ENCODE measurements at places on chromosomes 5 and 9.
A peak's percentile ranks its signal among the peaks of the same experiment; 100 is the strongest.

GRCh38 chr5:132467287-132467984, 23.1 kb downstream of the IRF1 start:
- no peak for DNase-seq

GRCh38 chr9:114483499-114483898, 21.8 kb downstream of the WHRN start:
- no peak for DNase-seq

GRCh38 chr9:89657295-89657694, 52.5 kb downstream of the GADD45G start:
- DNase-seq: no peak

DNA sequence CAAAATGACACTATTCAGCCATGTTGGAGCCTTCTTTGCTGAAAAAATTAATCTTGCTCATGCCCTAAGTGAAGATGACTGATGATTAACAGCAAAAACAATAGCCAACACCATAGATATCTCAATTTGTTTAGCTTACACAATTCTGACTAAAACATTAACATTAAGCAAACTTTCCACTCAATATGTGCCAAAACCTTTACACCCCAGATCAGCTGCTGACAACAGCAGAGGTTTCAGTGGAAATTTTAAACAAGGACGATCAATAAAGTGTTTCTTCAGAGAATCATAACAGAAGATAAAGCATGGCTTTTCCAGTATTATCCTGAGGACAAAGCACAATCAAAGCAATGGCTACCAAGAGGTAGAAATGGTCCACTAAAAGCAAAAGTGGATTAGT, 254.4 kb upstream of the GRAMD2B start:
- no peak for DNase-seq

- no peak for DNase-seq
Observed at GRCh38 chr9:25733336-25733982, 55.2 kb upstream of the TUSC1 start.

- no peak for DNase-seq
Observed at GRCh38 chr9:108197008-108197365, 658.8 kb downstream of the ACTL7B start.

DNA sequence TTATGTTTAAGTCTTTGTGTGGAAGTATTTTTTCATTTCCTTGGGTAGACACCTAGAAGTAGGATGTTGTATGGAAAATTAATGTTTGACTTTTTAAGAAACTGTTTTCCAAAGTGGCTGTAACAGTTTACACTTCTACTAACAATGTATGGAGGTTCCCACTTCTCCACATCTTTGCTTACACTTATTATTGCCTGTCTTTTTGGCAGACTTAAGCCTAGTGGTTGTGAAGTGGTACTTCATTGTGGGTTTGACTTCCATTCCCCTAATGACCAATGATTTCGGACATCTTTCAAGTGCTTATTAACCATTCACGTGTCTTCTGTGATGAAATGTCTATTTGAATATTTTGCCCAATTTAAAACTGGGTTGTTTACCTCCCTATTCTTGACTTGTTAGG, 91.5 kb upstream of the CDKN2B start:
- DNase-seq: no peak

GRCh38 chr9:79880626-79881025, 308.9 kb downstream of the TLE4 start:
- no peak for DNase-seq

DNA sequence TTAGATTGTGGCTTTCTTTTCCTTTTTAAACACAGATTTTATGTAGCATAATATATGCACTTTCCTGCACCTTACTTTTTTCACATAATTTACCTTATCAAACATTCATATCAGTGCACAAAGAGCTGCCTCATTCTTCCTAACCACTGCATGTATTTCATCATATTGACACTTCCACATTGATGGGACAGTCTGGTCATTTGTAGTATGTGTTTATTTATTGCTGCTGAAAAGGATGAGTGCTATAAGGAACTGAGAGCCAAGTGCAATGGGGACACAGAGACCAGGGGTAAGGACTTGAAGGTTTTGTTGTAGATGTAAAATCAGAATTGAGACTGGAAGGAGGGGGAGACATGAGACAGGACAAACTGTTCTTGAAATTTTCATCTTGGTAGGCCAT, 193.8 kb downstream of the SMARCA2 start:
- no peak for DNase-seq

- DNase-seq: no peak
Observed at GRCh38 chr5:22908129-22908528, 55.0 kb upstream of the CDH12 start.

DNA sequence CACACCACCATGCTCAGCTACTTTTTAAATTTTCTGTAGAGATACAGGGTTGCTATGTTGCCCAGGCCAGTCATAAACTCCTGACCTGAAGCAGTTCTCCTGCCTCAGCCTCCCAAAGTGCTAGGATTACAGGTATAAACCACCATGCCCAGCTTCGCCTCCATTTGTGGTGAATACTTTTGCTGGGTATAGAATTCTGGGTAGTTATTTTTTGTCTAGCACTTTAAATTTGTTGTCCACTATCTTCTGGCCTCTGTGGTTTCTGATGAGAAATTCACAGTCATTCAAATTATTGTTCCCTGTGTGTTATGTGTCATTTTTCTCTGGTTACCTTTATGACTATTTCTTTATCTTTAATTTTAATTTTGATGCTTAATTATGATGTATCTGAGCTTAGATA, 57.7 kb upstream of the EXOC3 start:
- no peak for DNase-seq

DNA sequence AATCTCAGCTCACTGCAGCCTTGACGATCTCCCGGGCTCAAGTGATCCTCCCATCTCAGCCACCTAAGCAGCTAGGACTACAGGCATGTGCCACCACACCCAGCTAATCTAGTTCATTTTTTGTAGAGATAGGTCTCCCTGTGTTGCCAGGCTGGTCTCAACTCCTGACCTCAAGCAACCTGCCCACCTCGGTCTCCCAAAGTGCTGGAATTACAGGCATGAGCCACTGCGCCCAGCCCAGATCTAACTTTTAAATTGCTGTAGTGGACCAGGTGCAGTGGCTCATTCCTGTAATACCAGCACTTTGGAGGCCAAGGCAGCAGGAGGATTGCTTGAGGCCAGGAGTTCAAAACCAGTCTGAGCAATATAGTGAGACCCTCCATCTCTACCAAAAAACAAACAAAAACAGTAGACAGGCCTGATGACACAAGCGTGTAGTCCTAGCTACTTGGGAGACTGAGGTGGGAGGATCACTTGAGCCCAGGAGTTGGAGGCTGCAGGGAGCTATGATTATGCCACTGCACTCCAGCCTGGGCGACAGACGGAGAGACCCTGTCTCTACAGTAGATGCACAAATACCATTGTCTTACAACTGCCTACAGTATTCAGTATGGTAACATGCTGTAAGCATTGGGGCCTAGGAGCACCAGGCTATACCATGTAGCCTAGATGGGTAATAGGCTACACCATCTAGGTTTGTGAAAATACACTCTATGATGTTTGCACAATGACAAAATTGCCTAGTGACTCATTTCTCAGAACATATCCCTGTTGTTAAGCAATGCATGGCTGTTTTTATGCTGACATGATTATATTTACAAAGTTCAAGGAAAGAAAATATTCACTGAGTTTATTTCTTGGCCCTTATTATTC, 1.5 kb upstream of the SIT1 start:
- peak; percentile 83 for DNase-seq

GRCh38 chr5:90312027-90312426, 97.5 kb downstream of the CETN3 start:
- no peak for DNase-seq

GRCh38 chr9:127928676-127929624, 1.6 kb downstream of the PIP5KL1 start:
- no peak for DNase-seq

GRCh38 chr5:123104607-123105006, 15.6 kb downstream of the PRDM6 start:
- DNase-seq: no peak

GRCh38 chr5:113162208-113162607, 185.6 kb downstream of the DCP2 start:
- peak; percentile 32 for DNase-seq

GRCh38 chr9:20511686-20512085, 110.6 kb downstream of the MLLT3 start:
- no peak for DNase-seq

- peak; percentile 96 for DNase-seq
Observed at GRCh38 chr9:75148561-75148960, 60.2 kb downstream of the OSTF1 start.

DNA sequence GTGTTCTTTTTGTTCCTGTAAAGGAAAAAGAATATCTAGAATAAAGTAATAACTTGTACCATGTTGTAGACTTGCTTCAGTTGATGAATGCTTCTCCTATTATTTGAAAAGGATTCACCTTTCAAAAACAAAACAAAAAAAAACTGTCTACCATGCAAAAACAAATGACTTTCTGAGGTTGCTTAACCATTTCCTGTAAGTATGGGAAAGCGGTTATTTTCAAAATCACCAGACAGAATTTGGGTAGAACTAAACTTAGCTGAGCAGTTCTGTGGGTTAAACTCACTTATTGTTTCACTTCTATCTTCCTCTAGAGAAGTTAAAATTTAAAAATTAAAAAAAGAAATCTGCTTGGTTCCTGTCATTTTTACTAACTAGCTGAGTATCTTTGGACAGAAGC, 25.2 kb downstream of the LNPEP start:
- no peak for DNase-seq

DNA sequence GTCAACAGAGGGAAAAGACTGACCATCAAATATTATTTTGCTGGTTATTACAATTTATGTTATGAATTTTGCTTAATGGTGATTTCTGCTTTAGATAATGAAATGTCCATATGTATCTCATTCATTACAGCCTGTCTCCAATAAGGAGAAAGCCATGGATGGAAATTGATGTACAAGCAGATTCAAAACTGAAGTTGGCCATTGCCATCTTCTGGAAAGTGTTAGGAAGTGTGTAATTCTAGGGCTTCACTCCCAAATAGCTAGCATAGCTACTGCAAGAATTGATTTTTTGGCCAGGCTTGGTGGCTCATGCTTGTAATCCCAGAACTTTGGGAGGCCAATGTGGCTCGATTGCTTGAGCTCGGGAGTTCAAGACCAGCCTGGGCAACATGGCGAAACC, 45.8 kb downstream of the DYNC2I2 start:
- no peak for DNase-seq

DNA sequence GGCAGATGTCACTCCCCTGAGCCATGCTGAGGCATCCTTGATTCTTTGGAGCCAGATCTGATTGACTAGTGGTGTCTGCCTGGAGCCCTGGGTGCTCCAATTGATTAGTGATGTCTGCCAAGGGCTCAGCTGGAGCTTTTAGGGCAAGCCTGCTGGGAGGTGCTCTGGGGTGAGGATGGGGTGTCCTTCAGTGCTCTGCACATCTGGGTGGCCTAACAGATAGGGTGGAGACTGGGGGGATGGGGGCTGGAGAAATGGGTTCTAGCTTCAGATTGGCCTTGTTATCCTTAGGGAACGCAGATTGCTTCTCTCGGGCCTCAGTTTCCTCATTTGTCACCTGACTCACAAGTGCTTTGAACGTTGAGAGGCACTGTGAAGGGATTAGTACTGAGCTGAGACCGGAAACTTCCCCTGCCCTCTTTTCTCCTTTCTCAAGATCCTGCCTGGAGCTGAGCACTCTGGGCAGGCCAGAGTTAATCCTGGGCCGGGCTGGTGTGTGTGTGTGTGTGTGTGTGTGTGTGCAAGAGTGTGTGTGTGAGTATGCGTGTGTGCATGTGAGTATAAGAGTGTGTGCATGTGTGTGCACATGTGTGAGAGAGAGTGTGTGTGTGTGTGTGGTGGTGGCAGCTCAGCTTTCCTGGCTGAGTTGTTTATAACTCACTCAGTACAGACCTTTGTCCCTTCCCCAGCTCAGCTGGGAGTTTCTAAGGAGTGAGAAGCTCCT, 5.6 kb upstream of the IER5L start:
- DNase-seq: no peak

- DNase-seq: no peak
Observed at GRCh38 chr9:96436456-96437126, 13.4 kb upstream of the HABP4 start.

- peak; percentile 39 for DNase-seq
Observed at GRCh38 chr5:53035868-53036381, 46.8 kb downstream of the ITGA2 start.

DNA sequence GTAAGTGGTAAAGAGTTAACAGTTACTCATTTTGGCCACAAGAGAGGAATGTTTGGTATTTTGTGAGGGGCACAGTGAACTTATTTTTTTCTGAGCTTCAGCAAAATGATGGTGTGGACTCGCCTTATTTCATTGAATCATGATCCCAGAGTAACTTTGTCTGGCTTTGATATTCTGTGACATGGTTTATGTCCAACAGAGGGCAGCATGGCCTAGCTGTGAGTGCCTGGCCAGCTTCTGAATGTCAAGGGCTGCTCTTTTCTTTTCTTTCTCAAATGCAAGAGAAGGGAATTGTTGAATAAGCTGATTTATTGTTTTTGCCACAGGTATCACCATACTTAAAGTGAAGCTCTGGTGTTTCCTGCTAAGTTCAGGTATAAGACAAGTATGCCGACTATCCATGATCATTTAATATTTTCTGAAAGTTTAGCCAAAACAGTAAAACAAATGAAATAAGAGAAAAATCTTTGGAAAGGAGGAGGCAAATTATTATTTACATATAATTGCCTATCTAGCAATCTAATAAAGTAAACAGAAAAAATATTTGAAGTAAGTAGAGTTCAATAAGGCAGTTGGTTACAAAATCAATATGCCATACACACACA, 31.7 kb downstream of the MRPL22 start:
- DNase-seq: peak; percentile 45

Measured in fibroblast of lung (primary cell).